Stimulated activated CD8-positive, alpha-beta memory T cell treated with anti-CD3 and anti-CD28 coated beads, Interleukin-2, amount 100 ng/mL, for 48 hours (primary cell): ENCODE measurements at places on chromosomes 6 and 20.

GRCh38 chr6:47551670-47552069 lies 74.1 kb downstream of the CD2AP start:
- DNase-seq: no peak

DNA sequence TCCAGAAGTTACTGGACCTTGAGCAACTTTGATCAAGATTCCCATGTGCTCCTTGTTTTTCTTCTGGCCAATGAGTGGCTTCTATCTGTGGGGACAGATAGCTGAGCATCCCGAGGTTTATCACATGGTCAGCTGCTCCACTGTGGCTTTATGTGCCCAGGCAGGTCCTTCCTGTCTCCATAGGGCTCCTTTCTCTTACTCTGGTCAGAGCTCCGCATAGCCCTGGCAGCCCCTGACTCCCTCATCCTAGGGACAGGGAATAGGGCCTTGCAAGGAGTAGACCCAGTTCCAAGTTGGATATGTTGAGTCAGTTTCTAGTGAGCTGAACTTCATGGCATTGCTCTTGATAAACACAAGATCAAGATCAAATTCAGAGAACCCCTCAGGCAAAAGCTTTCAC lies 6.4 kb upstream of the MAS1L start:
- no peak for DNase-seq

DNA sequence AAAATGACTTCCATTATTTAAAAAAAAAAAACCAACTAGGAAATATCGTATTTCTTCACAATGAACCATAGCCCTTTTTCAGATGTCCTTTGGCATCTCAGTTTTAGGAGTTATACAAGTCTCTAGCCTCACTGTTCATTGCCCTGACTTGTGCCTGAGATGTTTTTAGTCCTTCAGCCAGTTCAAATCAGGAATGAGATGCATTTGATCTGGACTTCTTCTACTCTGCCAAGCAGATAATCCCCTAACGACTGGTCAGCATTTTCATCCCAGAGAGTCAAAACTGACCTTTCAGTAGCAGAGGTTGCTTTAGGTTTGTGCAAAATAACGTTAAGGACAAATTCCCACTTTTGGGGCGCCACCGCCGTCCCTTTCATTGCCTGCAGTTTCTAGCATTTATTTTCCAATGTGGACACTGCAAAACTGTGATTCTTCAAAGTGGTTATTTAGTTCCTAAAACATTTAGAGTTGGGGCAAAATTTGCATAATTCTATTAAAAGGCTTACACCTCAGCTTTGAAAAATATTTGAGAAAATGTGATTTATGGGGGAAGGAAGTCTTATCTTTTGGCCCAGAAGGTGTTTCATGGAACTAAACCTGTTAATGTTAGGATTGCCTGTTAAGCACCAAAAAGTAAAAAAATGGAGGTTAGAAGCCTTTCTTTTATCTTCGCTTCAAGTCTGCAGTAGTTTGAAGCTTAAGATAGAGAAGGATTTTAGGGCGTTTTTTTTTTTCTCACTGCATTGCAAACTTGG lies 152.0 kb upstream of the SGK1 start:
- DNase-seq: no peak

GRCh38 chr6:80544976-80545722 lies 438.7 kb downstream of the BCKDHB start:
- DNase-seq: no peak

- DNase-seq: no peak
Measured at GRCh38 chr20:18138266-18138582, 561 bp downstream of the KAT14 start.

DNA sequence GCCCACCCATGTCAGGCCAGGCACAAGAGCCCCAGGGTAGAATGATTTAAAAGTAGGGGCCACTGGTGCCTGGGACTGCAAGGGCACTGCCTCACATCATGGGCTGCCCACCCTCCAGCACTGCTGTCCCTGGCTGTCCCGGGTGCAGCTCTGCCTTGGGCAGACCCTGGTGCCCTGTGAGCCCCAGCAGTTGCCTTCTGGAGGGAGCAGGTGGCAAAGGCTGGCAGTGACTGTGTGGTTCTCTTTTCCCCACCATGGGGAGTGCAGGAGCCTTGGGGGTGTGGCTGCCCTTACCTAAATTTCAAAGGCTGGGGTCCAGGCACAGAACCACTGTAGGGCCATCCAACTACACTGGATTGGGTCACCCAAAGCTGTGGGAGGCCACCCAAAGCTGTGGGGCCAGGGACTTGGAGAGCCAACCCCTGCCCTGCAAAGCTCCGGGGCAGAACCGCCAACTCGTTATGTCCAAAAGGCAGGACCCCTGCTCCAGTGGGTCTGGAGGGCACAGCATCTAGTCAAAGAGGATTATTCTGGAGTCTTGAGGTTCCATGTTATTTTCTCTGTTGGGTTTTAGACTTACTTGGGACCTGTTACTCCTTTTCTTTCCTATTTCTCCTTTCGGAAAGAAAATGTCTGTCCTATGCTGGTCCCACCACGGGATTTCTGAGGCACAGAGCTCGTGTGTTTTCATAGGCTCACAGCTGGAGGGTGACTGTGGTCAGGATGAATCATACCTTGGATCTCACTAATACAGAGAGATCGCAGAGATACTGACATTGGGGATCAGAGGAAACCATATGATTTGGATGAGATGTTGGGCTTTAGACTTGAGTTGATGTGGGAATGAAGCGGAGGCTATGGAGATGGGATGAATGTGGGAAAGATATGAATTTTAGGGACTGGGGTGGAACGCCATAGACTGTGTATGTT lies 65.3 kb downstream of the RAMACL start:
- DNase-seq: no peak

- no peak for DNase-seq
Measured at GRCh38 chr6:38364775-38365174, 275.0 kb downstream of the BTBD9 start.

DNA sequence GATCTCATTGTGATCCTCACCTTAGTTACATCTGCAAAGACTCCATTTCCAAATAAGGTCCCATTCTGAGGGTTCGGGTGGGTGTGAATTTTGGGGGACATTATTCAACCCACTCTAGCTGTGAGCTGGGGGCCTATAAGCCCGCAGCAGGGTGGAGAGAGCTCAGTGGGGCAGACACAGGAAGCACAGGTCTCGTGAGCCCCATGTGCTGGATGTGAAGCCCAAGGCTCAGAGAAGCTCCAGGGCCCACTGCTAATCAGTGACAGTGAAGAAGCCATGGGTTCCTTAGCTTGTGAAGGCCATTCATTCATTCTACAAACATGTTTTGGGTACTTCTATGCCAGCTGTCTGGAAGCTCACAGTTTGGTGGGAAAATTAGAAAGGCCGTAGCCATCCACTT lies 47.5 kb downstream of the CHMP4B start:
- DNase-seq: no peak

GRCh38 chr20:51542571-51543421 lies at the start of gene NFATC2:
Gene NFATC2 (minus strand): TSS chr20:51542719. CDS start chr20:51542499, 220 bp downstream.
- DNase-seq: no peak

- no peak for DNase-seq
Measured at GRCh38 chr6:21478411-21478810, 115.1 kb upstream of the SOX4 start.

DNA sequence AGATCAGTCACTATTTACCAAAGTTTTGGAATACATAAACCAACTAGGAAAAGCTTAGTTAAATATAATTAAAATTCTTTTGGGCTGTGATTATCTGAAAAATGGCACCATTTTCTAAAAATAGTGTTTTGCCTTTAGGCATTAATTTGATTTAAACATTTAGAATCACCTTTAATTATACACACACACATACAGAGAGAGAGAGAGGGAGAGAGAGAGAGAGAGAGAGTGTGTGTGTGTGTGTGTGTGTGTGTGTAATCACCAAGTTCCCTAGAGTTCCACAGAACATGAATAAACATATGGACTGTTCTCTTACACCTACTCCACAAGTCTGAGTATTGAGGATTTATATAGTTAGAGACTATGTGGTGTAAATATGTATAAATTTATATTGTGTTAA lies 141.2 kb upstream of the ATXN1 start:
- no peak for DNase-seq

- DNase-seq: no peak
Measured at GRCh38 chr20:47988676-47989075, 203.4 kb upstream of the SULF2 start.

- no peak for DNase-seq
Measured at GRCh38 chr20:54772893-54773642, 297.7 kb downstream of the DOK5 start.

DNA sequence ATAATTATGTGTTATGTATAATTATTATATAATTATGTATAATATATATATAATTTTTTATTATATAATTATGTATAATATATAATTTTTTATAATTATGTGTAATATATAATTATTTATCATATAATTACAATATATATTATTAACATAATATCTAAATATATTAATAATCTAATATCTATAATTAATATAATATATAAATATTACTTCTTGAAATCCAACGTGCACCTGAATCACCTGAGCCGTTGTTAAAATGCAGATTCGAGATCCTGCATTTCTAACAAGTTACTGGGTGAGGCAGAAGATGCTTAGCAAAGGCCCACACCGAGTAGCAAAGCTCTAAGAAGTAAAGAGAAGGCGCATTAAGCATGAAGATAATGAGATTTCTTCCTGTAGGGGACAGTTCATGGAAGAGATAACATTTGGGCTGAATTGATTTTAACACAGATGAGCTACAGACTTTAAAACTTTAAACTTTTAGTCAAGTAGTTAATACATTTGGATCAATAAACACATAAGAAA lies 406.4 kb upstream of the PLCB4 start:
- DNase-seq: no peak

GRCh38 chr6:165850434-165851019 lies 187.5 kb upstream of the PDE10A start:
- DNase-seq: peak; percentile 38

- no peak for DNase-seq
Measured at GRCh38 chr6:158002951-158003853, 21.5 kb downstream of the SYNJ2 start.

DNA sequence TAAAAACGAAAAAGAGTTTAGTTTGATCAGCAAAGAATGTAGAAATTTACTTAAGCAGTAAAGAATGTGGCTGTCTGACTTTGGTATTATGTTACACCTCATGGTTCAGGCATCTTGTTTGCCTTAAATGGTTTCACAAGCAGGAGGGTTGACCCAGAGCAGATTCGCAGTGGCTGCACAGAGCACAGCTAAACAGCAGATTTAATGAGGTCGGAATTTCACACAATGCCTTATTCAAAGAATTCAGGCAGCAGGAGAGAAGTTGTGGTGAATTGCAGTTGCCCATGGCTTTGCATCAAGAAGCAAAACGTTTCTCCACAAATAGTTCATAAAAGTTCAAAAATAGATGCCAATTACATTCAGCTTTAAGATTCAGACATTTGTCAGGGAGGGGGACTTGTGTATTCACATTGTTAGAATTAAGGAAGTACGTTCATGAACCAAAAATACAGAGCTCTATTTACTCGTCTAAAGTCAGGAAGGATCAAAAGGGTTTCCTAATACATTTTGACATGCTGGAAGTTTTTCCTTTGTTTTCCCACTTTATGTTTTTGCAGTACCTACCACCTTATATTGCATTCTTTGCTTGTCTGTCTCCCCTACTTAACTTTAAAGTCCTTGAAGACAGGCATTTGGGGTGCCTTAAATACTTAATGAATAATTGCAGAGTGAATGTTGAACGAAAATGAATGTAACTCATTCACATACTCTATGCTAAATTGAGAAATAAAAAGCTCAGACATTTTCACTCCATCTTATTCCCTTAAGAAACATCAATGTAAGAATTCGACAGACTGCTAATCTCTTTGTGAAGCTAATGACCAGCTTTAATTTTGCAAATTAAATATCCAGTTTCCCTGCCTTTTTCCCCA lies 1163.6 kb upstream of the CITED2 start:
- no peak for DNase-seq

DNA sequence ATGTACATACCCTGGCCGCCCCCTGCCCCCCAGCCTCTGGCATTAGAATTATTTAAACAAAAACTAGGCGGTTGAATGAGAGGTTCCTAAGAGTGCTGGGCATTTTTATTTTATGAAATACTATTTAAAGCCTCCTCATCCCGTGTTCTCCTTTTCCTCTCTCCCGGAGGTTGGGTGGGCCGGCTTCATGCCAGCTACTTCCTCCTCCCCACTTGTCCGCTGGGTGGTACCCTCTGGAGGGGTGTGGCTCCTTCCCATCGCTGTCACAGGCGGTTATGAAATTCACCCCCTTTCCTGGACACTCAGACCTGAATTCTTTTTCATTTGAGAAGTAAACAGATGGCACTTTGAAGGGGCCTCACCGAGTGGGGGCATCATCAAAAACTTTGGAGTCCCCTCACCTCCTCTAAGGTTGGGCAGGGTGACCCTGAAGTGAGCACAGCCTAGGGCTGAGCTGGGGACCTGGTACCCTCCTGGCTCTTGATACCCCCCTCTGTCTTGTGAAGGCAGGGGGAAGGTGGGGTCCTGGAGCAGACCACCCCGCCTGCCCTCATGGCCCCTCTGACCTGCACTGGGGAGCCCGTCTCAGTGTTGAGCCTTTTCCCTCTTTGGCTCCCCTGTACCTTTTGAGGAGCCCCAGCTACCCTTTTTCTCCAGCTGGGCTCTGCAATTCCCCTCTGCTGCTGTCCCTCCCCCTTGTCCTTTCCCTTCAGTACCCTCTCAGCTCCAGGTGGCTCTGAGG lies 7.6 kb downstream of the CDKN1A start:
- DNase-seq: no peak

GRCh38 chr6:25730907-25731306 lies 23.6 kb upstream of the SLC17A4 start:
- DNase-seq: no peak

- DNase-seq: no peak
Measured at GRCh38 chr6:155690820-155691219, 235.2 kb upstream of the NOX3 start.

GRCh38 chr6:143953922-143954321 lies 54.1 kb downstream of the PLAGL1 start:
- no peak for DNase-seq

GRCh38 chr6:96156425-96156824 lies 140.7 kb downstream of the FUT9 start:
- DNase-seq: no peak

GRCh38 chr20:46308258-46309157 lies at the start of gene CDH22:
Gene CDH22 (minus strand): TSS chr20:46308498. CDS start chr20:46251294, 57,204 bp downstream.
- peak; percentile 13 for DNase-seq

DNA sequence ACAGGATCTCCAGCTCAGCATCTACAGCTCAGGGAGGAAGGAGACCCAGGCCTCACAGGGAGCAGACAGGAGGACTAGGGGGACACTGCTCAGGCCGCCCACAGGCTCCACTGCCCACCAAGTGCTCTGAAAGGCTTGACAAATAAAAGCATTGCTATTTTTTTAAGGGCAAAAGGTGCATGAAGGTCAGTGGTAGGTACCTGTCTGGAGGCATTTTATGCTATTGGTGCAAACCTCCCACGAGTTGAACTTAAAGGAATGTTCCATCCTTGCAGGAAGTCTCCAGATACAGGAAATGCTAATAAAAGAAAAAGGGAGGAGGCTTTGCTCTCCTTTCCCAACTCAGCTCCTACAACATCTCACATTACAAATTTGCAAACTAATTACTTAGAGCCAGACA lies 228.1 kb downstream of the FOXC1 start:
- DNase-seq: no peak

GRCh38 chr6:74343804-74344203 lies 647.8 kb downstream of the CD109 start:
- no peak for DNase-seq

- no peak for DNase-seq
Measured at GRCh38 chr6:83879746-83880145, 20.3 kb downstream of the CYB5R4 start.

- no peak for DNase-seq
Measured at GRCh38 chr20:63701051-63701328, 4.5 kb downstream of the TNFRSF6B start.

GRCh38 chr6:137206577-137206976 lies 12.6 kb downstream of the IFNGR1 start:
- DNase-seq: no peak

- no peak for DNase-seq
Measured at GRCh38 chr20:6709910-6710595, 57.4 kb upstream of the BMP2 start.

GRCh38 chr20:46785958-46786357 lies 76.5 kb downstream of the SLC2A10 start:
- DNase-seq: no peak
